Stimulated activated CD4-positive, alpha-beta T cell treated with anti-CD3 and anti-CD28 coated beads, Interleukin-15, amount 100 ng/mL, for 1 hour (primary cell): ENCODE measurements at places on chromosomes 7 and 10.

- no peak for DNase-seq
Observed at GRCh38 chr7:20064181-20064970, 152.8 kb downstream of the MACC1 start.

DNA sequence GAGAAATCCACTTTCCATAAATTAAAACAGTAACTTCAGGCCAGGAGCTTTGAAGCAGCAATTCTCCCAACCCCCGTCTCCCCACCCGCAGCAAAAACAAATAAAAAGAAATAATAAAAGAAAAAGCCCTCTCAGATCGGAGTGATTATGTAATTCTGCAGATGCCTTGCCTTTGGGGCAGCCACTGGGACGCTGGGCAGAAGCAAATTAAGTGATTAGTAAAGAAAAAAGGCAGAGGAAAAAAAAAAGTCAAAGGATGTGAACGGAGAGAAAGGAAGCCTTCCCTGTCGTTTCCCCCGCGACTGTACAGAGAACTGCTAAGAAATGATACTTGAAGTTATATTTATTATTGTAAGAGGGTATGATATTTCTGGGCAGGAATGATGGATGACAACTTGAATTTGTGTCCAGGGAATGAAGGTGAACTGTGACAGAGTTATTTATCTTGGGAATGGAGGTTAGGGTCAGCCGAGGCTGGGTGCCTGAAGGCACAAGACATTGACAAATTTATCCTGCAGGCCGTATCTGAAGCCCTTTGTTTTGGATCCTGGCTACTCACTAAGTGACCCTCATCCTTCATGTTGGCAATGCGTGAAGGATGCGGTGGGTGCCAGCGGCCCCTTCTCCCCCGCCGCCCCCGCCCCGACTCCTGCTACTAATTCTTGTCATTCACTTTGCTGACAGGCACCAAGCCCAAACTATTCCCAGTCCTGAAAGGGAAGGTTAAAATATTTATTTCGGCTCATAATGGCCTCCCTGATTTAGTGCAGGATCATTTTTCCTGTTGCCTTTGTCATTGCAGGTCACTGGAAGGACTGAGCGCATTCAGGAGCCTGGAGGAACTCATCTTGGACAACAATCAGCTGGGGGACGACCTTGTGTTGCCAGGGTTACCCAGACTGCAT is 604.0 kb downstream of the LRMDA start:
- no peak for DNase-seq

- DNase-seq, result no peak
Observed at GRCh38 chr7:117008118-117008885, 55.0 kb downstream of the ST7 start.

DNA sequence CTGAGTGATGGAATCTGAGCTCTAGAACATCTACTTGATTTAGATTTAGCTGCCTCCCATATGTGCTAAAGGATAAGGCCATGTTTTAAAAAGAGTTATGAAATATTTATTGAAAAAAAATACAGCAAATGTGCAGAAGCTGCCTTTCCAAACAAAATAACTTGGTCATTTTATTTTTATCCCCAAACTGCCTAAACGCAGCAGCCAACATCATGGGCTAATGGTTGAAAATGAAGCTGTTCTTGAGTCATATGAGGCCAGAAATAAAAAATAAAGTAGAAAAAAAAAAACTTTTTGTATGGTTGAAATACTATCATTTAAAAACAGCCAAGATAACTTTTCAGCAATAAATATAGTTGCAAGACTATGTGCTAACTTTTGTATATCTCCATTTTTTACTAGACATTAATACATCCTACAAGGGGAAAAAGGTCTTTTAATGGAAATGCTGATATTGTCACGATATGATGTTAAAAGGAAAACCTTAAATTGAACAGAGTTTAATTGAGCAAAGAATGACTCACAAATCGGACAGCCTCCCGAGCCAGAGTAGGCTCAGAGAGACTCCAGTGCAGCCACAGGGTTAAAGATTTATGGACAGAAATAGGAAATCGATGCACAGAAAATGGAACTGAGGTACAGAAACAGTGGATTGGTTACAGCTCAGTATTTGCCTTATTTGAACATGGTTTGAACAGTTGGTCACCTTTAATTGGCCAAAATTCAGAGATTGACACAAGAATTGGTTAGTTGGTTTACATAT is 305.8 kb downstream of the MDFIC start:
- DNase-seq, result no peak

- no peak for DNase-seq
Observed at GRCh38 chr7:105682341-105683060, 101.2 kb upstream of the EFCAB10 start.

GRCh38 chr7:133613250-133613790 is 360.4 kb downstream of the EXOC4 start:
- no peak for DNase-seq

- no peak for DNase-seq
Observed at GRCh38 chr7:152564656-152565250, 111.2 kb downstream of the XRCC2 start.

DNA sequence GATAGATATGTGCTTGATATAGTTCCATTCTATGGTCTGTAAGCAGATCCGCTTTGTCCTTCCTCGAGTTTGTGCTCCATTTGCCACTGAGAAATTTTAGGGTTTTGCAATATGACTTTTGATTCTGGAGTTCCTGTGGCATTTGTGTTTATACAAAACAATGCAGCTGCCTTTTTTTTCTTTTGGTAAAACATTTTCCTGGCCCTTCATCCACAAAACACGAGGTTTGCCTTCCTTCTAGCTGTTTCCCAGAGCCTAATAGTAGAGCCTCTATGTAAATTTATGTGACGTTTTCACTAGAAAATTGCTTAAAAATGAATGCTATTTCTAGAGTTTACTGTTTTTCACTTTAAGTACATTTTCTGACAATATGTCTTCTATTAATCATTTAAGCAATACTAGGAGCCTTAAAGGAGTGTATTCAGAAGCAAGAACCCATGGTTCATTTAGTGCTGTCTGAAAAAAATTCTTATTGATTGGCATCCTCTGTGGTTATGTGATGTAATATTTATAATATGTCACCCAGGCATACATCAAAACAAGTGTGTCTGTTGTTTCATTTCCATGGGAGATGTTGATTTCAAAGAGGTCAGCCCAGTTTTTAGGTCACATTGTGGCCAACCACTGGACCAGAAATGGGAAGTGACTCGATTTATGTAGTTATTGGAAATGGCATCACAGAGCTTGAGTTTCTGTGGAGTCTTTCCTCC is 618.3 kb downstream of the LRMDA start:
- no peak for DNase-seq

- no peak for DNase-seq
Observed at GRCh38 chr7:117479225-117480054, at the start of gene CFTR. TSS of gene CFTR (plus strand) at chr7:117480025. CDS start at chr7:117480095, 70 bp downstream.

GRCh38 chr7:125355899-125356298 is 426.3 kb upstream of the POT1 start:
- no peak for DNase-seq

DNA sequence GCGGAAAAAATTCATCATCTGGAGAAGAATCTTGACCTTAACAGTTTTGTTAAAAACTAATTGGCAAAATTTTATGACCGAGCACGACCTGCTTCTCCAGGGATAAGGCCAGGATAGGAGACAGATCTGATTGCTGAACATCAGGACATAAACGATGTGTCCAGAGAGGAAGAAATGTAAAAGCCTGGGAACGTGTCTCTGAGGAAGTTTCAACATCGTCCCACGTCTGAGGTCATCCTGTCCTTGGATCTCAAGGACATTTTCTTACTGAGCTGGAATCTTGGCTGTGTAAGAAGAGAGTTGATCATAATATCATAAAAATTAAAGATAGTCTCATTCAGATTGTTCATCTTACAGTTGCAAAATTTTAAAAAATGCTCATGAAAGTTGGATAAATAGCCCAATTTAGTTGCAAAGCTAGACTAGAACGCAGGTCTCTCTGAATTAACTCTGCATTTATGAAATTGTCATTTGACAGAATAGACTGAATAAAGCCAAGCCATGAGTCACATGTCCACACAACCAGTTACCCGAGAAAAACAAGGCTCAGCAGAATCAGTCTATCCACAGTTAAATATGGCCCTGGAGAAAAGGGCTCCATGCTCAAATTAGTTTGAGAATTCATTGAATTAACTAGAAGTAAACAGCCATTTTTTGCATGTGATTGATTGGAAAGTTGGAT is 120.0 kb upstream of the EGFR start:
- no peak for DNase-seq

GRCh38 chr10:72852508-72852907 is 41.0 kb upstream of the OIT3 start:
- no peak for DNase-seq

DNA sequence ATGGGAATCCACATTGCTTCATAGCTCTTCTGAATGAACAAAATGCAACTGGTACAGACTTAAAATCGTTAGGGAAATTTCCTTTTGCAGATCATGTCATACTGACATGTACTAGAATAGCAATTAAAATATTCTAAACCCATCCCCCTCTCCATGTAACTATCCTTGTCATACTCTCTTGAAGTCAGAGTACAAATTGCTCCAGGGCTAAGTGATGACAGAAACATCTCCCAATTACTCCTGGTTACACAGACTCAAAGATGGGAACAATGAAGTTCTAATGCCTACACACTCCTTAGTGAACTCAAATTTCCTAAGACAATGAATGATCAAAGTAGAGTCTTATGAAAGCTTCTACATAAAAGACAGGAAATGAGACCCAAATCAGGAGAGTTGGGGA is 87.2 kb downstream of the PDE1C start:
- no peak for DNase-seq

DNA sequence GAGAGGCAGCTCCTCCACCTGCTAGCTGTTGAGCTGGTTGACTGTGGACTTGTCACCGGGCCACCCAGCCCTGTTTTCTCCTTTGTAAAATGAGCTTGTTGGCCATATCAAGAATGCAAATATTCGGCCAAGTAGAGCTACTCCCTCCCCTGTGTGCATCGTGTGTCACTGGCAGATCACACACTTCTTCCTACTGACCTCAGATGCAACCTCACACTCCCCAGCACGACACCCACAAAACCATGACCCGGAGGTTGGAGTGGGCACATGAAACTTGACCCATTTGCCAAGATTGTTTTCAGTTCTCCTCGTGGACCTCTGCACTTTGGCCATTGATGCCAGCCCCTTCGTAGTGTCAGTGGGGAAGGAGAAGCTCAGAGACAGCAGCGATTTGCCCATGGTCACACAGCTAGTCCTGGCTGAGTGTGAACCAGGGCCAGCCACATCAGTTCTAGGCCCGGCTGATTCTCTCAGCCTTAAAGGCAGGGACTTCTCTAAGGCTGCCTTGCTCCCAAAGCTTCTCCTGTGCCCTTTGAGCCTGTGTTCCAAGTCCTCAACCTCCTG is 101.1 kb downstream of the CDH23 start:
- no peak for DNase-seq

DNA sequence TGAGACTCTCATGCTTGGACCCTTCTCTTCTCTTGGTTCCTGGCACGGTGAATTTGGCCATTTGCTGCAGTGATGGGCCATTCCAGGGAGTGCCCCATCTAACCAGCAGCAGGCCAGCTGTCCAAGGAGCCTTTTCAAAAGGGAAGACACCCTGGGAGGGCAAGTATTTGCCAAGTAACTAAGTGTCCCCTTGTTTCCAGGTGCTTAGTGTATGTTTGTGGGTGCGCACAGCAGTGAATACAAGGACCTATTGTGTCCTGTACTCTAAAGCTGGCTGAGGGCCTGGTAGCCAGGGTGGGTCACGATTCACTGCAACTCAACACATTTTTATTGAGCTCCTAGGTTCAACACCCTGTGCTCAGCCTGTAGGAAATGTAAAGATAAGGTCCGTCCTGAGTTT is 348.8 kb downstream of the RNLS start:
- DNase-seq, result no peak

- no peak for DNase-seq
Observed at GRCh38 chr7:156309016-156309620, 331.5 kb upstream of the RNF32 start.

GRCh38 chr7:16604054-16604453 is 41.5 kb downstream of the ANKMY2 start:
- DNase-seq, result no peak

DNA sequence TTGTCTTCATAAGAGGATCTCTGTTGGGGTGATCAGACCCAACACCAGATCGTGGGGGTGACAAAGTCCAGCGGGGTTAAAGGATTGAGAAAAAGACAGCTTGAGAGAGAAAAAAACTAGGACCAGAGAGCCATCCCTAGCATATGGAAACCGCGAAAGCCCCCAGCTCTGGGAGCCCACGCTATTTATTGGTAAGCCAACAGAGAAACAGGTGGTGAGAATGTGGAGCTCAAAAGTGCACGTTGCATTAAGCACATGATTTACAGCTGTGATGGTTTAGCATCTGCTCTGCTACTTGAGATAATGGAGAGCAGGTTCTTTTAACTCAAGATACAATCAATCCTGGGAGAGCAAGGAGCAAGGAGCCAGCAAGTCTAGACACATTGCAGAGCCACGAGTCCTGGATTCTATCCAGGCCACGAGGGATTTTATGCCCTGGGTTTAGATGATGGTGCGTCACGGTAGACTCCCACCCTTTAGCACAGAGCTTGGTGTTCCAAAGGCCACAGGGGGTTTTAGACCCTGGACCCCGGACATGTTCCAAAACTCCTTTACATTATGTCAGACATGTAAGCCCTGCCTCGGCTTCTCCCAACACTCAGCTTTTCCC is 755.2 kb upstream of the SORCS1 start:
- no peak for DNase-seq

GRCh38 chr7:70594170-70594569 is 537.8 kb upstream of the GALNT17 start:
- no peak for DNase-seq

- no peak for DNase-seq
Observed at GRCh38 chr7:98805956-98806838, 63.6 kb downstream of the TMEM130 start.

- DNase-seq, result no peak
Observed at GRCh38 chr10:6528198-6528950, 51.7 kb downstream of the PRKCQ start.

DNA sequence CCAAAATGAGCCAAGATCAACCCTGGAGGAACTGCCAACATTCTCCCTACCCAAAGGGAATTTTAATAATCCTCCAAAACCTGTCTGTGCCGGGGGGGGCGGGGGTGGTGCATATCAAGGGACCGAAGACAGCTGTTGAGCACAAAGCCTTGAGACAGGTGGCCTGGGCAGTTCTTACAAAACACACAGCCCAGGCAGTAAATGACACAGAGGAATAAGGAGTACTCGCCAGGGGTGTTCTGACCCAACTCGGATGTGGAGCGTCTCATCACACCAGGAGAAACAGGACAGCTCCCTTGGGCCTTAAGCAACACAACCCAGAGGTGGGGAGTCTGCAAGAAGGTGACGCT is 35.6 kb downstream of the PLAC9 start:
- no peak for DNase-seq
